ENCODE measurements at places on chromosomes 16 and 17.

DNA sequence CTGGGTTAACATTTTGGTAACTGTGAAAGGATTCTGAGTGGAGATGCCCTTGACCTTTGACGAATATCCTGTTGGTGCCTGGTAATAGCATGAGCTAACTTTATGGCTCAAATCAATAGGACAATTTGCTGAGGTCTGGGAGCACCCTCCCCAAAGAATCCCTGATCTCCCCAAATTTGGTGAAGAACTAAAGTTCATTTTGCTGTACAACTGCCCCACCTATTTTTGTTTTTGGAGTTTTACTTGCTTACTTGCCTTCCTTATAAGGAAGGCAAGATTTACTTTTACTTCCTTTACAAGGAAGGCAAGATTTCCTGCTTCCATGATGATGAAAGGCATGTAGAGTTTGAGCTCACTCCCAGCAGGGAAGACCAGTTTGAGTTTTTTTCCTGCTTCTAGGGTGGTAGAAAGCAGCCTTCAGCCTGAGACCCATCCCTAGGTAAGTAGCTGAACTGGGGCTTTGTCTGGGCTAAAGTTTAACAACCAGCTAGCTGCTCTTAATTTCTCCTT, 2.8 kb downstream of the KRTAP4-9 start:
- DNase-seq = no peak

DNA sequence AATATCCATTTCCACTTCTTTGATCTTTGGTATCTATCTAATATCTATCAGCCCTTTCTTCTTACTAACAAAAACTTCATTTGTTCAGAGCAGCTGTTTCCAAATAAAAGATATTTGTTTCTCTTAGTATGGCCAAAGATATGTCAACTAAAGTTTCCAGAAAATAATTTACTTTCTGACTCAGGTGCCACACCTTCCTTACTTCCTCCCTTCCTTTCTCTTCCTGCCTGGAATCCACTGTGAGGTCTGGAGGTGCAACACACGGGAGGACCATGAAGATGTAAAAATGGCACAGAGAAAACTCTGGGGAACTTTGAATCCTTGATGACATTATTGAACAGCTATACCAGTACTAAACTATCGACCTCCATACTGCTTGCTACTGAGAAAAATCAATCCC, 14.0 kb downstream of the MED13 start:
- no peak for DNase-seq

DNA sequence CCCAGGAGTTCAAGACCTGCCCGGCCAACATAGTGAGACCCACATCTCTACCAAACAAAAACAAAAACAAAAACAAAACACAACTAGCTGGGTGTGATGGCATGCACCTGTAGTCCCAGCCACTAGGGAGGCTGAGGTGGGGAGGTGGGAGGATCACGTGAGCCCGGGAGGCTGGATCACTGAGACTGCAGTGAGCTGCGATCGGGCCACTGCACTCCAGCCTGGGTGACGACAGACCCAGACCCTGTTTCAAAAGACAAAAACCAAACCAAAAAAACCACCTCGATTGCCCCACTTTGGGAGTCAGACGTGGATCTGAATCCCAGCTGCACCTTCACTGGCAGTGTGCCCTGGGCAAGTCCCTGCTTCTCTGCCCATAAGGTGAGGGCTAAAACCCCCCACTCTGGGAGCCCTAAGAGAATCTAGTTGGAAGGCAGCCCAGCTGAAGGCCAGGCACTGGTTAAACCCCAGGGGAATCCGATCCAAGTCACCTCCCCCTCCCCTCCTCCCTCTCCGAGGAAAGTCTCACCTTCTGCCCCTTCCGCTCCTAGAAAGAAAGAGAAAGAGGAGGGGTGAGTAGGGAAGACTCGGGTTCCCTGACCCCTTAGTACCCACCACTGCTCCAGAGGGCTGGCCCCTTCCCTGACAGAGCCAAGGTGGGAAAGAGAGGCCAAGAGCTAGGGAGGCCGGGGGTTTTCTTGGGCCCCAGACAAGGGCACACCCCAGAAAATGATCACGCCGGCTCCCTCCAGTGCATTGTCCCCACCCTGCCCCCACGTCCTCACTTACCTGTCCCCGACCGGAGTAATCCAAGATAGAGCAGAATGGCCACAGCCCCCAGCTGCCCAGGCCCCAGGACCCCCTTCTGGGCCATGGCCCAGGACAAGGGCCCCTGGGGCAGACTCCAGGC, 647 bp downstream of the PRSS8 start:
- DNase-seq = no peak

- DNase-seq = no peak
Observed at GRCh38 chr17:76704805-76705204, 6.0 kb downstream of the MXRA7 start.

GRCh38 chr17:34584805-34585416, 5.5 kb downstream of the TMEM132E start:
- DNase-seq = peak; percentile 60

- no peak for DNase-seq
Observed at GRCh38 chr17:2894782-2895181, 98.5 kb downstream of the RAP1GAP2 start.

DNA sequence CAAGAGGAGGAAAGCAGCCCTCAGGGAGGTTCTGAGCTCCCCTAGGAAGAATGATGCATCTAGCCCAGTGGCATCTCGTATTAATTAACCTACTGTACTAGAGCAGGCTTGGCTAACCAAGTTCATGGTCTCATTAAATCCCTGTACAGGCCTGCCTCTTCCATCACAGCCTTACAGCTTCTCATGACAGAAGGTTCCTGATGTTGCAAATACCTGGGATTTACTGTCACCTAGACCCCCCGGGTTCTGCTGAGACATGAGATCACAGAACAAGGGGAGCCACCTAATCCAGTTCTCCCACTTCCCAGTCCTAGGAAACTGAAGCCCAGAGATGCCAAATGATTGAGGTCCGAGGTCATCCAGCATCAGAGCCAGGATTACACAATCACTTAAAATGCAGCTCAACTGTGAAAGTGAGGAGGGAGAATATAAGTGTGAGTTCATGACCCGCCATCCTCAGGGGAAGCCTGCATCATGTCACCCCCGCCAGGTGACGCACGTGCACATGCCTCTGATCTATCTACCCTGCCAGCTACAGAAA, 23.9 kb downstream of the ACLY start:
- DNase-seq = no peak

DNA sequence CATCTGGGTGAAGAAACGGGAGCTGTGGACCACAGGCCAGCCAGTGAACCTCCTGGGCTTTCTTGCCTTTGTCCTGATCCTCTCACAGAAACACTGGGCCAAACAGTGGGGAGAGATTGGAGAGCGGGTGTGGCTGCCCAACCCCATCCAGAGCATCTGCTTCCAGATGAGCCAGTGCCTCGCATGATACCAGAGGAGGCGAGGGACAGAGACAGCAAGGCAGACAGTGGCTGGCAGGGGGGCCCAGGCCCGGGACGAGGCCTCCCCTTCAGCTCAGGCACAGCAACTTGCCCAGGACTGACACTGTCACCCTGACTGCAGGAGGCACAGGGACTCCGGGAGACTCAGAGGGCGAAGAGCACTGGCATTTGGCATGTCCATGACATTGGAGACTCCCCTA, 12.0 kb downstream of the ARHGEF15 start:
- no peak for DNase-seq

GRCh38 chr17:78214706-78215061, 631 bp downstream of the BIRC5 start:
- DNase-seq = no peak

- no peak for DNase-seq
Observed at GRCh38 chr16:82699711-82700495, 73.1 kb downstream of the CDH13 start.

- no peak for DNase-seq
Observed at GRCh38 chr17:10799407-10799806, 4.5 kb downstream of the TMEM238L start.

Data from NCI-H1694 treated with DMSO at 0.1 percent for 48 hours (cell line).